Tibial artery (tissue), 4 donors: ENCODE measurements at places on chromosomes 3 and 15.

GRCh38 chr15:50302581-50302980 lies 37.1 kb upstream of the HDC start:
- no peak overlapping the region for H3K4me3 ChIP-seq
- no peak for DNase-seq

- H3K27me3 ChIP-seq: peaks cover 18% of the 10 kb centered on the region
- no peak for DNase-seq
- no peaks in the 10 kb centered on the region for H3K4me1 ChIP-seq
- H3K36me3 ChIP-seq: no peaks in the 10 kb centered on the region
- no peak overlapping the region for H3K27ac ChIP-seq
- no peak overlapping the region for H3K4me3 ChIP-seq
Observed at GRCh38 chr3:131526801-131527347, 24.1 kb upstream of the MRPL3 start.

DNA sequence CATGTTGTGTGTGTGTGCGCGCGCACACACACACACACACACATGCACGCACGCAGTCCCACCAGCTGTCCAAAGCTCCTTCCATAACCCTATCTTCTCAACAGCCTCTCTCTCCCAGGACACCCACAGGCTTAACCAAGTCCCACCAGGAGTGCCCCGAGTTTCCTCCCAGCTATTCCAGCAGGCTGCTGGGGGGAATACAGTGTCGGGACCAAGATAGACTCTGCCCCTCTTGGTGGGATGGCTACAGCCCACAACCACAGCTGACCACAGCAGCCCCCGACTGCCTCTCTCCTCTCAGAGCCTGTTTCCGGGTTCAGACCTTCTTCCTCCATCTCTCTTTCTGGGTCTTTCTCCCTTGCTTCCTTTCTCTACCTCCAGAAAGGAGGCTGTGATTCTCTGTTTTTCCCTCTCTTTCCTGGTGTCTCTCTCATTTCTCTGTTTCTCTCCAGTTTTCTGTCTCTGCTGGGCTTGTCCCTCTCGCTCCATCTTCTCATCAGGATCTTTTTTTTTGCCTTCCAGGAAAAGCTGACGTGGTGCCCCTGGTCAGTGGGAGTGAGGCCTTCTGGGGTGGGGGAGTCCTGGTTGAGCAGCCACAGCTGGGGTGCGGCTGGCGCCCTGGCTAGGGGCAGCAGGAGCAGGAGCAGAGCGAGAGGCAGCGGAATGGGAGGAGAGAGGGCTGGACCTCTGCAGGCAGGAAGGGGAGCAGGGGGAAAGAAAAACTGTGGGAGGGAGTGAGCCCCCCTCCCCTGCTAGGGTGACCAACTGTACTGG lies 3.3 kb upstream of the ISLR start:
- no peaks in the 10 kb centered on the region for H3K27me3 ChIP-seq
- DNase-seq: no peak
- peaks cover 2% of the 10 kb centered on the region for H3K36me3 ChIP-seq
- no peak overlapping the region for H3K27ac ChIP-seq
- peaks cover 49% of the 10 kb centered on the region for H3K4me1 ChIP-seq

- H3K27me3 ChIP-seq: no peaks in the 10 kb centered on the region
- no peak overlapping the region for H3K27ac ChIP-seq
- peaks cover 8% of the 10 kb centered on the region for H3K4me1 ChIP-seq
- no peak overlapping the region for H3K4me3 ChIP-seq
Observed at GRCh38 chr15:66630801-66631351, 65.1 kb upstream of the LCTL start.

DNA sequence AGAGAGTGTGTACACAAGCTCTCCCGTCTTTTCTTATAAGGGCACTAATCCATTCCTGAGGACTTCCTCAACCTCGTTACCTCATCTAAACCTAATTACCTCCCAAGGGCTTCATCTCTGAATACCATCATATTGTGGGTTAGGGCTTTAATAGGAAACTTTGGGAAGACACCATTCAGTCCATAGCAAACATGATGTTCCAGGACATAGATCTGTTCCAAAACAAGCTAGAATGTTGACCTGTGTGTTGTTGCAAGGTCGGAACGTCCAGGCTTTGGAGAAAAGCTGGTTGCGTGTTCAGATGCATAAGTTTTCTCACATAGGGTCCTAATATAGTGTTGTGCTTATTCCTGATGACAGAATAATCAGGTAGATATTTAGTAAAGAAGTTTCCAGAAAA lies 9.7 kb upstream of the TMEM87A start:
- H3K36me3 ChIP-seq: peaks cover 61% of the 10 kb centered on the region
- no peak for DNase-seq
- H3K4me3 ChIP-seq: no peak overlapping the region
- no peak overlapping the region for H3K27ac ChIP-seq
- no peaks in the 10 kb centered on the region for H3K27me3 ChIP-seq

- H3K27ac ChIP-seq: no peak overlapping the region
- no peak overlapping the region for H3K4me3 ChIP-seq
- no peak for DNase-seq
- H3K4me1 ChIP-seq: peaks cover 7% of the 10 kb centered on the region
- no peaks in the 10 kb centered on the region for H3K36me3 ChIP-seq
- no peaks in the 10 kb centered on the region for H3K27me3 ChIP-seq
Observed at GRCh38 chr15:88204584-88204983, 52.0 kb downstream of the NTRK3 start.

DNA sequence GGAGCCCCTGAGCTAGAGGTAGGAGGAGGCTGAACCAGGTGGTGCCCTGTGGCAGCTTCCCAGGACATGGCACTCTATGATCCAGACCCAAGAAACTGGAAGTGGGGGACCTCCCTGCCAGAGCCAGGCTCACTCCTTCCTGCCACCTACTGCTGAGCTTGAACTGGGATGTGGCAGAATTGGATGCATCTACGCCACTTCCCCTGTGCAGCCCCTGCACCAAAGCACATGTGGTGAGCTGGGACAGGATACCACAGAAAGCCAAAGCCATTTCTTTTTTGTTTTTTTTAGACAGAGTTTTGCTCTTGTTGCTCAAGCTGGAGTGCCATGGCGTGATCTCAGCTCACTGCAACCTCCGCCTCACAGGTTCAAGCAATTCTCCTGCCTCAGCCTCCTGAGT lies 518.0 kb upstream of the PPP2R3A start:
- H3K27me3 ChIP-seq: no peaks in the 10 kb centered on the region
- H3K27ac ChIP-seq: no peak overlapping the region
- H3K4me1 ChIP-seq: no peaks in the 10 kb centered on the region
- DNase-seq: no peak

DNA sequence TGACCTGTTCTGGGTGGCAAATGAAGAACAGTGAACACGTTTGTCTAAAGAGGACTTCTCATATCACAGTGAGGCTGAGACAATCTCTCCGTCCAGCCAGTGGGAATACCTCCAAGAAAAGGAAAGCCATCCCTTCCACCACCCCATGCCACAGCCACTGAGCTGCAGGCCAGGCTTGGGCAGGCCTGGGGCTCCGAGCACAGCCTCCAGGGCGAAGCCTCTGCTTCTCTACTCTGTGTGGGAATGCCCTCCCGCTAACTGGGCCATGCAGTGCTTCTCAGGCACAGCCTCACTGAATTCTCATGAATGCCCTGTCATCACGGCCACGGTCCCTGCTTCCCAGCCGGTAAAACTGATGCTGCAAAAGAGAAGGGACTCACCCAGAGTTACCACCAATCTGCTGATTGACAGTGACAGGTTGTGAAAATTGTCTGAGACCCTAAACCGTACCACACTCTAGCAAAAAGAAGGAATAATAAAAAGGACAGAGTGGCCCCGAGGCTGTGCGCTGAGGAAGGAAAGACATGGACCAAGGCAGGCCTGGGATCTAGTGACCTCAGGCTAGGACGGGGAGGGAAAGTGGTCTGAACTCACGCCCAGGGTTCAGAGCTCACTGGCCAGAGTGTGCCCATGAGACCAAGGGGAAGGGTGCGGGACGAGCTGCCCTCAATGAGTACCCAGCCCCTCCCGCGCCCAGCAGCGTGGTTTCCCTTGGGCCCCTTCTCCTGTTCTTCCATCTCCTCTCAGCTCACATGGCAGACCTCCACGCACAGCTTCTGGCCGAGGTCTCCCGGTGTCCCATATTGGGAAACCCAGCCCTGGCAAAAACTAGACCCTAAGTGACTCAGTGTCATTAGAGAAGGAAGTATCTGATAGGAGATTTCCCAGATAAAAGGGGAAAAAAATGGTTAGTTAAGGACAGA lies 52.8 kb downstream of the DHX30 start:
- no peak overlapping the region for H3K27ac ChIP-seq
- H3K27me3 ChIP-seq: no peaks in the 10 kb centered on the region
- peak; percentile 56 for DNase-seq
- peaks cover 56% of the 10 kb centered on the region for H3K36me3 ChIP-seq

- no peak overlapping the region for H3K27ac ChIP-seq
- H3K36me3 ChIP-seq: no peaks in the 10 kb centered on the region
- DNase-seq: no peak
- peak overlapping the region; percentile 39 for H3K4me3 ChIP-seq
- no peaks in the 10 kb centered on the region for H3K27me3 ChIP-seq
- H3K4me1 ChIP-seq: peaks cover 24% of the 10 kb centered on the region
Observed at GRCh38 chr15:64824929-64825430, 467 bp downstream of the PIF1 start.

DNA sequence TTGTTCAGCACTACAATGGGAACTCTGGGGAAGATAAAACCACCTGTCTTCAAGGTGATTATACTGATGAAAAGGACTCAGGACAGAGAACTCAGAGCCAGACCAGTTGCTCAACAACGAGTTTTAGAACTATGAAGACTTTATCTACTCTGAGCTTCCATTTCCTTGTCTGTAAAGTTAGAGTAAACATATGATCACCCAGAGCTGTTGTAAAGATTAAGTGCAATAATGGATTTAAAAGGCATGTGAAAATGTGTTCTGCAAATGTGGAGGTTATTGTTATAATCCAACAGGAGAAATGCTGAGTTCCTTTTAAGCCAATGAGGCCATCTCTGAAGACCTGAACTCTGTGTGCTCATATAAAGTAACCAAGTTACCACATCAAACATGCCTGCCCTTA lies 139.7 kb upstream of the CMC1 start:
- no peaks in the 10 kb centered on the region for H3K27me3 ChIP-seq
- H3K4me1 ChIP-seq: no peaks in the 10 kb centered on the region
- no peak overlapping the region for H3K27ac ChIP-seq
- no peak overlapping the region for H3K4me3 ChIP-seq
- no peaks in the 10 kb centered on the region for H3K36me3 ChIP-seq

DNA sequence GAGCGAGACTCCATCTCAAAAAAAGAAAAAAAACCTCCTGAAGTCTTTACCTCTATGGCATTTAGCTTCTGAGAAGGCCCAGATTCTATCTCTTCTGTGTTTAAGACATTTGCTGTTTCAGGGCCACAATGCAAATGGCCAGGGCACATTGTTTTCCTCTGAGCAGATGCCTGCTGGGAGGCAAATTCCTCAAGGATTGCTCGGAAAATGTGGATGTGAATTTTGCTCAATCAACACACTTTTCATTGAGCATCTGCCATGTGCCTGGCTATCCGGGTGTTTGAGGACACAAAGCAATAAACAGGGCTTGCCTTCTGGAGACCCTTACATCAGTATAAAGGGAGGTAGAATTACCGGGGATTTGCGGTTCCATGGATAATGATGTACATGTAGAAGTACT lies 20.0 kb downstream of the TRIM71 start:
- DNase-seq: no peak
- H3K27me3 ChIP-seq: no peaks in the 10 kb centered on the region
- H3K36me3 ChIP-seq: no peaks in the 10 kb centered on the region

GRCh38 chr15:75451202-75451673 lies 252 bp downstream of the SIN3A start:
- no peak for DNase-seq
- no peaks in the 10 kb centered on the region for H3K36me3 ChIP-seq
- H3K4me3 ChIP-seq: peak overlapping the region; percentile 97
- peaks cover 34% of the 10 kb centered on the region for H3K4me1 ChIP-seq
- no peaks in the 10 kb centered on the region for H3K27me3 ChIP-seq
- H3K27ac ChIP-seq: peak overlapping the region; percentile 99

DNA sequence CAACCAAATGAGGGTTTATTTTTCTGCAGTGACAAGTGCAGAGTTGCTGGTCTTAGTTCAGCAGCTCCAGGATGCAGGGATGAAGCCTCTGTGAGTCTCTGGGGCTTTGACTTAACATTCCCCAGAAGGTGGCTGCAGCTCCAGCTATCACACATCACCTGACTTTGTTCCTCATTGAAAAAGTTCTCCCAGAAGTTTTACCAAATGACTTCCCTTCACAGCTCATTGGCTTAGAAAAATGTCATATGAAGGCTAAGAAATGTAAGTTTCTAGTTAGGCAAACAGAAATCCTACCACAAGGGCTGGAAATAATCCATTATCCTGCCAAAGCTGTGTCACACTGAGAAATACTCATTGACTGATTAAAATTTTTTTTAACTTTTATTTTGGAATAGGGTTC lies 184.9 kb downstream of the MINAR1 start:
- no peak overlapping the region for H3K27ac ChIP-seq
- H3K27me3 ChIP-seq: no peaks in the 10 kb centered on the region
- H3K4me3 ChIP-seq: no peak overlapping the region
- H3K4me1 ChIP-seq: no peaks in the 10 kb centered on the region

DNA sequence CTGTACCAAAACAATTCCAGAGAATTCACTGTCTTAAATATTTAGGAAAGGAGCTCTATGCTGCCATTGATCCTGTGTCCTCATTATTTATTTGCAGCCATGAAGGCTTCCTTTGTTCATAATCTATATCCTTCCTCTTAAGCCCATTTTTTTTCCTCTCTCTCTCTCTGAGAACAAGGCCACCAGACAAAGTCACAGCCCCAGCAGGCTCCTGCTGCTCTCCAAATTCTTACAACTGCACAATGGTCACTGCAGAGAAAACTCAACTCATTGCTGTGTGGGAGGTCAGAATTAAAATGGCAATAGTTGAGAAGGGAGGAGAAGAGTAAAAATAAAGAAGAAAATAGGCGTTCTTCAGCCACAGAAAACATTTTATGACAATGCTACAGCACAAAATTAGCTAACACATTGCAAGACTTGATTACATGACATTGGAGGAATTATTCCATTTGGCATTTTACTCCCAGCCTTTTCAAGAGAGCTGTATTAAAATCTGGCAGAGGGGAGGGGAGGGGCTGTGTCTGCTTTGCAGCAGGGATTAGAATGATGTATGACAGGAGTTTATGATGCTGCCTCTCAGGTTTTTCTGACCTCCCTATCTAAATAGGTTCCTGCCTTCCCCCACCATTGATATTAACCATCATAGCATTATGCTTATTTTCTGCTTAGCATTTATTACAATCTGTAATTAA lies 399.7 kb upstream of the THBS1 start:
- no peak for DNase-seq
- H3K36me3 ChIP-seq: no peaks in the 10 kb centered on the region
- H3K4me3 ChIP-seq: no peak overlapping the region
- H3K4me1 ChIP-seq: no peaks in the 10 kb centered on the region
- no peak overlapping the region for H3K27ac ChIP-seq

GRCh38 chr15:39250001-39250400 lies 330.9 kb upstream of the THBS1 start:
- H3K36me3 ChIP-seq: no peaks in the 10 kb centered on the region
- H3K27ac ChIP-seq: no peak overlapping the region
- no peaks in the 10 kb centered on the region for H3K27me3 ChIP-seq
- DNase-seq: no peak

DNA sequence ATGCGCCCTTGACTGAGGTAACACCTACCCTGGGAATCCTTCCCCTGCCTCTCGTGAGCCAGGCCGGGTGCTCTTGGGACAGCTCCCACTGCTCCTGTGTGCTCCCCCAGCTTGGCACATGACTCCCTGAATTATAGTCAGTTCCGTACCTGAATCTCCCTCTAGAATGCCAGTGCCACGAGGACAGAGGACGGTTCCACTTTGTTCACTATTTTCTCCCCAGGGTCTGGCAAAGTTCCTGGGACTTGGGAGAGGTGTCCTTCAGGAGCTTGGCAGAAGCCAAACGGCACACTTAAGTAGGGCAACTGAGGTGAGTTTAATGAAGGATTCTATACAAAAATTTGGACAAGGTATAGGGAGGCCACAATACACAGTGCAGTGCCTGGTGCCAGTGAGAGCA lies 9.8 kb downstream of the CCR5AS start:
- no peaks in the 10 kb centered on the region for H3K4me1 ChIP-seq
- H3K4me3 ChIP-seq: no peak overlapping the region
- DNase-seq: no peak
